ENCODE measurements at places on chromosomes 3 and 15.

- no peak for DNase-seq
Observed at GRCh38 chr3:146974001-146974400, 368.9 kb upstream of the PLSCR5 start.

GRCh38 chr3:138263104-138263503 is 66.5 kb downstream of the NME9 start:
- no peak for DNase-seq

DNA sequence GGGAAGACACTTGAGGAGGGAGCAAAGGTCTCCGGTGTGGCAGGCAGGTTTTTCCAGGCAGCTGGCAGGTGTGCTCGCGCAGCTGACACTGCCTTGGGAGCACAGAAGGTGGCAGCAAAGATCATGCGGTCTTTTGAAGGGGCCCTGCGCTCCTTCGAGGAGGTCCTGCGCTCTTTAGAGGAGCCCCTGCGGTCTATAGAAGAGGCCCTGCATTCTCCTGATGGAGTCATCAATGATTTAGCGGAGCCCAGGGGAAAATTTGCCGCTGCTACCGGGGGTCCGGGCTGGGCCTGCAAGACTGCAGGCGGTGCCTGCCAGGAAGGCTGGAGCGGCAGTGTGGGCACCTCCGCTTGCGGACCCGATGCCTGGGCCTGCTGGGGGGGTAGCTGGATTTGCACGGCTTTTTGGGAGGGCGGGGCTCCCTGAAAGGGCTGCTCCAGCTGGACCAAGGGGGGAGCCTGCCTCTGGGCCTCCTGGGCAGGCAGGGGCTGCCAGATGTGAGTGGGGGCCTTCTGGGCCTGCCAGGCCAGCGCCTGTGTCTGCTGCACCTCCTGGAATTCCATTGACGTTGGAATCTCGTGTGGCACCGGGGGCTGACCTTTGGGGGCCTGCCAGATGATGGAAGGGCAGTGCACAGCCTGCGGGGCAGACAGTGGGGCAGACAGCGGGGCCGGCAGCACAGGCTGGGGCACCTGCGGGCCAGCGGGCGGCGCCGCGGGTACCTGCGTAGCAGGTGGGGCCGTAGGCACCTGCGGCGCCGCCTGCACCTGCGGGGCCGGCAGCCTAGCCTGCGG is 2.1 kb downstream of the MAGEL2 start:
- DNase-seq, result no peak

DNA sequence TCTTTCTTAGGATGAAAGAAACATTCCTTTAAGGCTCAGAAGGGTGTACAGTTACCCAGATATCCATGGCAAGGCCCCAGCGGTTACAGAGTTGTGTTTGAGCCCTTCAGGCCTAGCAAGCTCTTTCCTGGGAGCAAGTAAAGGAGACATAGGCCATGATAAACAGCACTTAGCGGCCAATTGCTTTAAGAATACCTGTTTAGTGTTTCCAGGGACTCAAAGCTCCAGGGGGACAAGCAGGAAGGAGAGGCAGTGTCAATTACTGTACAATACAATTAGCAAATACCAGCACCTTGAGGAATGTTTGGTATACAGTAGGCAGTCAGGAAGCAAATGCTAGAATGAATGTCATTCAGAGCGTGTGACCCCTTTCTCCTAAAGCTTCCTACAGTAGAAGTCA is 176.3 kb upstream of the ICE2 start:
- no peak for DNase-seq

GRCh38 chr3:8769088-8769822 is at the start of gene OXTR:
TSS of gene OXTR (minus strand) at chr3:8769613. CDS start at chr3:8768187, 1,426 bp downstream.
- DNase-seq, result no peak

DNA sequence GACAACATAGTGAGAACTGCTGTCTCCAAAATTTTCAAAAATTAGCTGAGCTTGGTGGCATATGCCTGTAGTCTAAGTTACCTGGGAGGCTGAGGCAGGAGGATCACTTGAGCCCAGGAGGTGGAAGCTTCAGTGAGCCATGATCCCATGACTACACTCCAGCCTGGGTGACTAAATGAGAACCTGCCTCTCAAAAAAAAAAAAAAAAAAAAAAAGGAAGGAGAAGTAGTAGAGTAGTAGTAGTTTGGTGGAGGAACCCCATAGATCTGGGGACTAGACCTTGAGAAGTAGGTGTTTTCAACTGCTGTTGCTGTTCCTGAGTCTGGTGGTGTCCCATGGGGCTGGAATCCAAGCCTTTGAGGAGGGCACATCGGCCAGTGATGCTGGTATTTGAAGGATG is 38.4 kb upstream of the UBE2E2 start:
- no peak for DNase-seq

DNA sequence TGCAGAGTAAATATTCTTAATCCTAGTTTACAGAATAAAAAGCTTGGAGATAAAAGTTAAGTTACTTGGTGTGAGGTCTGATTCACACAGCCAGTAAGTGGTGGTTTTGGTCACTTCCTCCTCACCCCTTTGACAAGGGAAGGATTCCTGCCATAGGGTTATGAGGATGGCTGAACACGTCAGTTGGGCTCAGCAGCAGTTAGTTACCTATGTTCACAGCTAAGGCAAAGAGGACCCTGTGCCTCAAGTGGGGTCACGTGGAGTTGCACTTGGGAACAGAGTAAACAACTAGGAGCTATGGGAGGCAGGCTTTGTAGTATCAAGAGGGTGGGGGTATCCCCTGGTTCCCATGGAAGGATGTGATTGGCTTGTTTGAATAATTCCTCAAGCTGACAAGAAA is 232.2 kb downstream of the UBE2E2 start:
- no peak for DNase-seq

- no peak for DNase-seq
Observed at GRCh38 chr3:17320266-17320665, 422.2 kb downstream of the TBC1D5 start.

GRCh38 chr15:67745073-67746006 is 80.0 kb upstream of the SKOR1 start:
- no peak for DNase-seq

DNA sequence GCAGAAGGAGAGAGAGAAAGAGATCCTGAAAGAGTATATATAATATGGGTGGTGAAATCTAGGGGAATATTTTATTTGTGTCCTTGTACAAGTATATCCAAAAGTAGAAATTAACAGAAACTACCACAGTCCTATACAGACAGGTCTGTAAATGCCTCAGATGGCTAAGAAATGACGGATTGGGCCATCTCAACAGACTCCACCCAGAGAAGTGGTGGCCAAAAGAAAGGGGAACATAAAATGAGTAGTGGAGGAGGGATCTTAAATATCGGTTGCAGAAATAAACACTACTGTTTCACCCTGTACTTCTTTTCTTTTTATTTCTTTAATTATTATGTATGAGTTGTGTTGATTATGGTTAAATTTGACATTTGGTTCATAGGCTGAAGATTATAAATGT is 47.7 kb downstream of the CCR3 start:
- DNase-seq, result no peak

GRCh38 chr3:84836961-84837360 is 121.8 kb upstream of the CADM2 start:
- no peak for DNase-seq

DNA sequence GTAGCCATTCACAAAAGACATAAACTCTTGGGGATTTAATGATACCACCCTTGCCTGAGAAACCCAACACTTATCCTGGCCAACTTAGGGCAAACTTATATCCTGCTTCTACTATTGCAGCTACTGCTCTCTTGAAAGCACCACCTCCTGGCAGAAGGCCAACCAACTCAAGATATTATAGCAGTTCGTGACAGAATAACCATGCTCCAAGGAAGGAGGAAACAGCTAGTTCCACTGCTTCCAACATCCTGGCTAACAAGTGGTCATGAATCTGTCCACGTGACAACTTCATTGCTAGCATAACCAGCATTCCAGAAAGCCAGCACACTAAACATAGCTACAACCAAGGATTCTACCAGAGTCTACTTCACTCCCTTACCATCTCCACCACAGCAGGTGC is 1037.5 kb downstream of the TBL1XR1 start:
- DNase-seq, result no peak

DNA sequence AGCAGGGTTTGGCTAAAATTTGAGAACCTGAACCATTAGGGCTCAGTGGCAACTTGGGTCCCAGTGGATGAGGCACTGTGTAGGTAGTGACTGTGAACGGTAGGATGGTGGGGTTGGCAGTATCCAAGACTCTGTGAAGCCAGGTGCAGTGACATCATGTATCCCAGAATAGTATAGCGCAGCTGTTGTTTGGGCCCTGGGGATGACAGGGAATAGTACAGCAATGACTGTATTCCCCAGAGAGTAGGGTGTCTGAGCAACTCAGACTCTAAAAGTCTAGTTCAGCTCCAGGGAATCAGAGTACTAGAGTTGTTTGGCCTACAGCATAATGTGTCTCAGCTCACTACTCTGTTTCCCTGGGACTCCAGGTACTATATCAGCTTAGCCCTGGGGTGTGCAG is 20.7 kb upstream of the PPP2R3A start:
- DNase-seq, result no peak

GRCh38 chr15:27479296-27480140 is 508.5 kb downstream of the GABRG3 start:
- no peak for DNase-seq

GRCh38 chr3:177050501-177051237 is 146.6 kb downstream of the TBL1XR1 start:
- no peak for DNase-seq

- DNase-seq, result no peak
Observed at GRCh38 chr15:63948436-63948835, 97.8 kb downstream of the DAPK2 start.

DNA sequence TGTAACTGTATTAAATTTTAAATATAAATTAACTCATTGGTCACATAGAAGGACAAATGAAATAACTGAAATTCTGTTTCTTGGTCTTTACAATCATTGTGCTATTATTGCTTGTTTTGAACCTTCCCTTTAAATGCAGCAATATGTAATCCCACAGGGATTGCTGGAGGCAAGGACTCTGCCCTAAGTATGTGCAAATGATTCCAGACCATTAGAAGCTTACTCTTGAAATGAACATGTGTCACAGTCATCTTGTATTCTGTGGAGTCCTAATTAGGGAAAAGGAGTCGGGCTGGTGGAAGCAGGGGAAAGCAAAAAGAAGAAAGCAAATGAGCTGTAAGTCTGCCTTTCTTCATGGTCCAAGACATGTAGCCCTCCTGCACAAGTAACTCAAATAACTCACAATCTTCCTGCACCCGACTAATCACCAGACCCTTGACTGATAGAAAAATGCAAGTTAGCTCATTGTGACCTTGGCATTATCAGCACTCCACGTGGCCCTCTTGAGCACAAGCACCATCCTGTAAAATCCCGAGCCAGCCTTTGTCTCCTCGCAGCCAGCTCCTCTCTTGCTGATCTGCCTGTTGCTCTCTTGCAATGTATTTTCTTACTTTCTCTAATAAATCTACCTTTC is 2.3 kb upstream of the TMPRSS7 start:
- DNase-seq, result no peak

- DNase-seq, result no peak
Observed at GRCh38 chr3:141127344-141128125, 76.4 kb downstream of the SPSB4 start.

DNA sequence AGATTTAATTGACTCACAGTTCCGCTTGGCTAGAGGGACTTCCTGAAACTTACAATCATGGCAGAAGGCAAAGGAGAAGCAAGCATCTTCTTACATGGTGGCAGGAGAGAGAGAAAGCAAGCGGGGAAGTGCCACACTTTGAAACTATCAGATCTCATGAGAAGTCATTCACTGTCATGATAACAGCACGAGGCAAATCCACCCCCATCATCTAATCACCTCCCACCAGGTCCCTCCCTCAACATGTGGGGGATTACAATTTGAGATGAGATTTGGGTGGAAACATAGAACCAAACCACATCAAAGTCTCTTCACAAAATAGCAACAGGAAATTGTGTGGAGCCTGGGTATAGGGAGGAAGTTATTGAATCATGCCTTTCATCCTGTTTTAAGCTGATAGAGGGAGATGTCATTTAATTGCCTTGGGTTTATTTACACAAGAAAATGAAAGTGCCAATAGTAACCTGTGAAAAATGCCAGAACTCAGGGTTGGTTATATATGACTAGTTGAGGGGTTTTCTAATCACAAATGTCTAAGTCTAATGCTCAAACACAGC is 624.8 kb upstream of the LMCD1 start:
- DNase-seq, result peak; percentile 12

- DNase-seq, result peak; percentile 45
Observed at GRCh38 chr15:68795298-68795848, 25.3 kb downstream of the ANP32A start.

DNA sequence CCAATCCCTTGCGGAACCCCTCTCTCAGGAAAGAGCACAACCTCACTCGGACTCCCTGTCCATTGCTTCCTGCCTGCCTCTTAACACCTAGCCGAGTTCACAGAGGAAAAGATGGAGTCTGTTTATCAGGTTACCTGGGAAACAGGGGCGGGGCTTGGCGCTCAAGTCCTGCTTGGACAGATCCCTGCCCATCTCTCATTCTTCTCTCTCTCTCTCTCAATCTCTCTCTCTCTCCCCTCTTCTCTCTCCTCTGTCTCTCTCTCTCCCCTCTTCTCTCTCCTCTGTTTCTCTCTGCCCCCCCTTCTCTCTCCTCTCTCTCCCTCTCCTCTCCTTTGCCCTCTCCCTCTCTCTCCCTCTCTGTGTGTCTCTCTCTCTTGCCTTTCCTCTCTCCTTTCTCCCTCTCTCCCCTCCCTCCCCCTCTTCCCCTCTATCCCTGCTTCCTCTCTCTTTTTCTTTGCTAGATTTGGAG is at the start of gene EFHB:
Gene EFHB, minus strand, starts transcription at position 120 of the 469 bp plus-strand sequence. CDS start 199 bp downstream, outside the sequence.
- DNase-seq, result no peak

DNA sequence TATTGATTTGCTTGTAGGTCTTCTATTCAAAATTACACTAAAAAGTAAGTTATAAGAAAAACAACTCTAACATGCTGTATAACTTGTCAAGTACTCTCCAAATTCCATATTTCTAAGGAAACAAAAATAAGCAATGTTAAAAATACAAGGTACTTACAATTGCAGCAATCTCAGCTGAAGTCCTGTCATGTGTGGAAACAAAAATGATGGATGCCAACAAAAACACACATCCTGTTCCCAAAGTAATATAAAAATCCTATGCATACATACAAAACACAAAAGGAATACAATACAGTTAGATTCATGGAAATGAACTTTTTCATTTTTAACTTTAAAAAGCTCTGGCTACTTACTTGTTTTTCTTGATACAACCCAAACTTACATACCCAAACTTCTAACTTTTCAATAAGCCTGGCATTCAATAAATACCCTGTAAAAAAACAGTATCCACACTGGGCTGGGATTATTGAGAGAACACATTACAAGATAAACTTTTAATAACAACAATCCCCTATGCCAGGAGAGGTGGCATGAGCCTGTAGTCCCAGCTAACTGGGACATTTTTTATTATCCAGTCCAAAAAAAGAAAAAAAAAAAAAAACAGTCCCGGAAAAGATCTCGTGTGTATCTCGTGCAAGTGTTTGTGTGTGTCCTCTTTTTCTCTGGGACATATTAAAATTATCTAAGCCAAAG is 14.7 kb downstream of the CMTM6 start:
- no peak for DNase-seq

DNA sequence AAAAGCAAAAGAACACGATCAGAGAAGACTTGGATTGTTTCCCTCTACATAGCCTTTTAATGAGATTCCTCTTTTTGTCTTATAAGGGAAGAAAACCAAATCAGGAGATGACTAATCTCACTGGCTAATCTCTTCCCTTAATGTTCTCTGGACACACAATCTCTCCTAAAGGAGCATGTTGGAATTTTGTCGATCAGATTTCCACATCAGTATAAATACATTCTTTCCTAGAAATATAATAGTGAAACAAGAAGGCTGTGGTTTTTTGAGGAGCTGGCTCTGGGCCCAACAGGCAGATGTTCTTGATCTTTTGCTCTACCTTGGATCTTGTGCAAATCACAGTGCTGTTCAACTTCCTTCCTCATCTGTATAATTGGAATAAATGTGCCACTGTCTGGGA is 94.0 kb downstream of the GTPBP8 start:
- no peak for DNase-seq
